ENCODE measurements at places on chromosomes 3 and 15. TPM values are rescaled to one million over a fixed set of nuclear protein-coding genes. Genes with fewer than 3 reads are reported as not detected.

DNA sequence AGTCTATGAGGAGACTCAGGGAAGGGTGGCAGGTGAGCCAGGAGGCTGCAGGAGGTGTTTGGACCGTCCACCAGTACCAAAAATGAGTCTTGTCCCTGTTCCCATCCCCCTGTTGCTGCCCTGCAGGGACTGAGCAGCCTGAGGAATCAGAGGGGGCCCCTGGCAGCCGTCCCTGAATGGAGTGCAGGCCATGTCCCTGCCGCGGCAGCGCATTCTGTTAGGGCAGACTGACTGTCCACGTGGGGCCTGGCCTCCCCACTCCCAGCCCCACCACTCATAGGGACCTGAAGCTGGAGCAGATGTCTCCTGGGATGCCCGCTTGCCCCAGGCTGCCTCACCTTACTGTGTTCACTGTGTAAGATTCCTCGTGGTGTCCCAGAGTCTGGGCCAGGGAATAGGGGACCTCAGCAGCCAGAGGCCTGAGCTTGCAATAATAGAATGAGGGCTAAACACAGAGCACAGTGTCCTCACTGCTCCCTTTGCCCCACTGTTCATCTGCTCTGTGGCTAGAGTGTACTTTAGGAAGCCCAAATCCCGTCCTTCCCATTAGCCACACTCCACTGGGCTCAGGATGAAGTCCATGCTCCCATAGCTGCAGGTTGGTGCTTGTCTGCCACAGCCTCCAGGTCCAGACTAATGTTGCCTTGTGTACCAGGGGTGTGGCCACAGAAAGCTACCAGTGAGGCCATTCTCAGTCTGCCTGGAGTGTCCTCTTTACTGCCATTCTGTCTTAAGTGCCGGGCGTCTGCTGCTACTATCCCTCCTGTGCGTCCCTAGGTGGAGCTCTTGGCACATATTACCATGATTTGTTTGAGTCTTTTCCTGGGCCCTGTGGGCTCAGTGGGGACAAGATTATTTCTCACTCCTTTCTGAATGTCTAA, 63.2 kb downstream of the HCN4 start:
- DNase-seq, result no peak

The KBTBD8 gene
- 1.4 TPM for polyA plus RNA-seq

GRCh38 chr3:25572336-25572735, 92.4 kb downstream of the TOP2B start:
- no peak for DNase-seq

GRCh38 chr15:101347454-101347853, 52.4 kb upstream of the SNRPA1 start:
- no peak for DNase-seq

- DNase-seq, result no peak
These were observed 117.5 kb downstream of the PDCD6IP start for GRCh38 chr3:33915796-33916546.

DNA sequence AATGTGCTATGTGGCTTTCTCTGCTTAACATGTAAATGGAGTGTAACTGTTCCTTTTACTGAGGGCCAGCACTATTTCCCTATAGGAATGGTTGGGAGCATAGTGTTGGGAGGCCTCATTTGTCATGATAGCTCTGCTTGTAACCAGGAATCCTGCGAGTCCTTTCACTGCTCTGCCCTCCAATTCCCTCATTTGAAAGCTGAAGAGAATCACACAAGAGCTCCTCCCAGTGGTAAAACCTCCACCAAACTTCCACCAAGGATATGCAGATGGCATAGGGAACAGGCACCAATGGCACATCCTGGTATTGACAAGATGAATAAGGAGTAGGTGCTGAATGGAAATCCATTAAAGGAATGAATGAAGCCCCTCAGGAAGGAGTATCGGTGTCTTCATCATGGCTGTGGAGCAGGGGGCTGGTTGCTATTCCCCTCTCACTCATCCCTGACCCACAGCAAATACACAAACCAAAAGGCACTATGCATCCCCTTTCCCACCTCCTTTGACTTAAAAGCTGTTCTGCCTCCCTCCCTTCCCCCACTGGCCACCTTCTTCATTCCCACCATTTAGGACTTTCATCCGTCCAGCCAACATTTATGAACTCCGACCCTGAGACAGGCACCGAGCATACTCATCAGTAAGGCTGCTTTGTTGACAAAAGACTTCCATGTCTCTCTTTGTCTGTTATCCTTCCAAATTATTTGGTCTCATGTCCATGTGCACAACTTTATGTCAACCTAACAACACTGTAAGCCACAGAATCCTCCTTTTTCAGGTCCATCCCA, 560.8 kb downstream of the FOXP1 start:
- DNase-seq, result no peak

DNA sequence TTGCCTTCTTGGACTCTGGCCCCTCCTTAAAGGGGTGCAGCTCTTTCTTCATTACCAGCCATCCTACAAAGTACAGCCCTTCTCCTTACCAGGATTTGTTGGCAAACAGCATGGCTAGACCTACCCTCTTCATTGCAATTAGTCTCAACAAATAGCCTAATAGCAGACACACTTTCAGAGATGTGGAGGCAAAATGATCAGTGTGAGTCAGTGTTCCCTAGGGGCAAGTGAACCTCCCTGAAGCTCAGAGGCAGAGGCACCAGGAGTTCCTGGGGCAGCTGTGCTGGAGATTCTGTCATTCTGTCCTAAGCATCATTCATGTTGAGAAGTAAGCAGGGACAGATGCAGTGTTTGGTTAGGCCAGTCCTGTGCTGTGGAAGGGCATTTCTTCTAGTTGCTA, 14.6 kb upstream of the MECOM start:
- no peak for DNase-seq

The RTP3 gene
- not detected for polyA plus RNA-seq

The STRIT1 gene
- 1.9 TPM for polyA plus RNA-seq

DNA sequence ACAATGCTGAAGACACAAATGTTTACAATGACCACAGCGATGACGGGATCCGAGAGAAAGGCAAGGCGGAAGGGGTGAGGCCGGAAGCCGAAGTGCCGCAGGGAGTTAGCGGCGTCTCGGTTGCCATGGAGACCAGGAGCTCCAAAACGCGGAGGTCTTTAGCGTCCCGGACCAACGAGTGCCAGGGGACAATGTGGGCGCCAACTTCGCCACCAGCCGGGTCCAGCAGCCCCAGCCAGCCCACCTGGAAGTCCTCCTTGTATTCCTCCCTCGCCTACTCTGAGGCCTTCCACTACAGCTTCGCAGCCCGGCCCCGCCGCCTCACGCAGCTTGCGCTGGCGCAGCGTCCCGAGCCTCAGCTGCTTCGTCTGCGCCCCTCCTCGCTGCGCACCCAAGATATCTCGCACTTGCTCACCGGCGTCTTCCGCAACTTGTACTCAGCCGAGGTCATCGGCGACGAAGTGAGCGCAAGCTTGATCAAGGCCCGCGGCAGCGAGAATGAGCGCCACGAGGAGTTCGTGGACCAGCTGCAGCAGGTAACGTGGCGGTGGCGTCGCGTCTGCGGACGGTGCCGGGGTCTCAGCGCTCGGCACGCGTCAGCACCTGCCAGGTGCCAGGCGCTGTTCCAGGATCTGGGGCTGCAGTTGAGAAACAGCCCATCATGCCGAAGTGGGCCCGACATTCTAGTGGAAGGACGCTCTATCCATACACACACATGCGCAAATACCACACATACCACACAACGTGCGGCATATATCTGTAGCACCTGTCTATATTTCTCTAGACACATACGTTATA, at the start of gene DLEC1:
TSS of gene DLEC1 (plus strand) at position 108 of the 798 bp plus-strand sequence. CDS start at position 126, 18 bp downstream.
- DNase-seq, result no peak

The ACKR2 gene
- 1.9 TPM for polyA plus RNA-seq

Measured in right renal cortex interstitium (tissue), 3 donors.